ENCODE measurements at places on chromosomes 13 and 19.

GRCh38 chr13:48400090-48400694 lies 12.7 kb downstream of the LPAR6 start:
- no peak for DNase-seq

GRCh38 chr13:44848920-44849676 lies 140.2 kb downstream of the NUFIP1 start:
- no peak for DNase-seq

DNA sequence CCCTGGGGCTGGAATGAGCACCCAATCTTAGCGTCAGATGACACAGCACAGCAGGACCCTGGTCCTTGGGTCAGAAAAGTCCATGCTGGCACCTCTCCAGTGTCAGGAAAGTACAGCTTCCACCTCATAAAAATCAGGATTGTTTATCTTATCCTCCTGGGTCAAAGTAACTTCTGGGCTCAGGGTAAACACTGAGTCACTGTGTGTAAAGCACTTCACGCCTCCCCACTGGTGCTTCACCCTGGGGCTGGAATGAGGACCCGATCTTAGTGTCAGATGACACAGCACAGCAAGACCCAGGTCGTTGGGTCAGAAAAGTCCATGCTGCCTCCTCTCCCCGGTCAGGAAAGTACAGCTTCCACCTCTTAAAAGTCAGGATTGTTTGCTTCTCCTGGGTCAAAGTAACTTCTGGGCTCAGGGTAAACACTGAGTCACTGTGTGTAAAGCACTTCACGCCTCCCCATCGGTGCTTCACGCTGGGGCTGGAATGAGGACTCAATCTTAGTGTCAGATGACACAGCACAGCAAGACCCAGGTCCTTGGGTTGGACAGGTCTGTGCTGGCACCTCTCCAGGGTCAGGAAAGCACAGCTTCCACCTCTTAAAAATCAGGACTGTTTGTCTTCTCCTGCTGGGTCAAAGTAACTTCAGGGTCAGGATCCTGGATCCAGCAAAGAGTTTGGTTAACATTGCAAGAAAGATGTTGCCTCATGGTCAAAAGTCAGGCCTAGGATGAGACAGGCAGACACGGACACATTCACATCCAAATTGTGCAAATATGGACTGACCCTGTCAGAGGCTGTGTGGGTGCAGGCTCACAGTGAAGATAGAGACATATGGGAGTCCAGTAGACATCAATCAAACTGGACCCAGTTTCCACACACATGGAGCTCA lies 39.2 kb upstream of the CYP2A7 start:
- DNase-seq = no peak

DNA sequence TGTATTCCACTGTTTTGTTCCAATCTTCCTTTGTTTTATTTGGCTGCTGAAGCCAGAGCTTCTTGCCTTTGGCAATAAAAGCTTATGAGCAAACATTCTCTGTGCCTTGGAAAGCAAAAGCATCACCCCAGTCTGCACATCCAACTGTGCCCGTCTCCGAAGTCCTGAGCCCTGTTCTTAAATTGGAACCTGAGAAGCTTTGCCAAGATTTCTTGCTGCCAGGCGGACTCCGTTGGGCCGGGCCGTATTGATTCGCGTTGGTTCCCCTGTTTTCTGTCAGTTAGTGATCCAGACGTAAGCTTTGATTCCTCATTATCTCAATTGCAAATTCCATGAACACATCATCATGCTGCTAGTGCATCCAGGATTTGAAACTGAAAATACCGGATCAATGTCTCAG lies 793.0 kb downstream of the OLFM4 start:
- DNase-seq = no peak

GRCh38 chr13:53017433-53017970 lies 11.1 kb upstream of the OLFM4 start:
- no peak for DNase-seq

GRCh38 chr19:51600940-51601580 lies 29.1 kb downstream of the SIGLEC5 start:
- DNase-seq = peak; percentile 4

DNA sequence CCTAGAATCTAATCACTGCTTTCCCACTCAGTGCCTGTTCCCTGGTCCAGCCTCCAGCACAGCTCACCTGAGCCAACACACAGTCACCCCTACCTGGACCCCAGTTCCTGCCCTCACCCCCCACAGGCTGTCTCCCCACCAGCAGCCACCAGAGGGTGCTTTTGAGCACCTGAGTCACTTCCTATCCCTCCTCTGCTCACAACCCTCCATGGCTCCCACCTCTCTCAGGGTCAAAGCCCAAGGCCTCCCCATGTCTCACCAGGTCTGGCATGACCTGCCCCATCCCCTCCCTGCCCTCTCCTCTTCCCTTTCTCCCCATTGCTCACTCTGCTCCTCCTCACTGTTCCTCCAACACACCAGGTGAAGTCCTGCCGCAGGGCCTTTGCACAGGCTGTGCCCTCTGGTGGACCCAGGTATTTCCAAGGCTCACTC lies 7.1 kb upstream of the DPP9 start:
- peak; percentile 70 for DNase-seq

DNA sequence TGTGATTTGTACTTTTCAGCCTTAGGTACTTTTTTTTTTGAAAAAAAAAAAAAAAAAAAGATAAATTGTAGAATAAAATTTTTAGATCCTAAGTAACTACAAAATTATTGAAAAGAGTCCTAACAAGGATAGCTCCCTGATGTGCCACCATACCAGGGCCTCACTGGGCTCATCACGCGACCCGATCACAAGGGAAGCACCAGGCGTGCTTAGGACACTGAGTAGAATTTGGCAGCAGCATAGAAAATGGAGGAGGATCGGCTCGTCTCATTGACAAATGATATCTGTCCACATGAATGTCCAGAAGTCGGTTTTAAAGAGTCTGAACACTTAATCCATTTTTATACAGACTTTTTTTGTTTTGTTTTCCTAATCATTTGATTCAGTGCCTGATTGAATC lies 179.0 kb downstream of the STK24 start:
- DNase-seq = no peak

DNA sequence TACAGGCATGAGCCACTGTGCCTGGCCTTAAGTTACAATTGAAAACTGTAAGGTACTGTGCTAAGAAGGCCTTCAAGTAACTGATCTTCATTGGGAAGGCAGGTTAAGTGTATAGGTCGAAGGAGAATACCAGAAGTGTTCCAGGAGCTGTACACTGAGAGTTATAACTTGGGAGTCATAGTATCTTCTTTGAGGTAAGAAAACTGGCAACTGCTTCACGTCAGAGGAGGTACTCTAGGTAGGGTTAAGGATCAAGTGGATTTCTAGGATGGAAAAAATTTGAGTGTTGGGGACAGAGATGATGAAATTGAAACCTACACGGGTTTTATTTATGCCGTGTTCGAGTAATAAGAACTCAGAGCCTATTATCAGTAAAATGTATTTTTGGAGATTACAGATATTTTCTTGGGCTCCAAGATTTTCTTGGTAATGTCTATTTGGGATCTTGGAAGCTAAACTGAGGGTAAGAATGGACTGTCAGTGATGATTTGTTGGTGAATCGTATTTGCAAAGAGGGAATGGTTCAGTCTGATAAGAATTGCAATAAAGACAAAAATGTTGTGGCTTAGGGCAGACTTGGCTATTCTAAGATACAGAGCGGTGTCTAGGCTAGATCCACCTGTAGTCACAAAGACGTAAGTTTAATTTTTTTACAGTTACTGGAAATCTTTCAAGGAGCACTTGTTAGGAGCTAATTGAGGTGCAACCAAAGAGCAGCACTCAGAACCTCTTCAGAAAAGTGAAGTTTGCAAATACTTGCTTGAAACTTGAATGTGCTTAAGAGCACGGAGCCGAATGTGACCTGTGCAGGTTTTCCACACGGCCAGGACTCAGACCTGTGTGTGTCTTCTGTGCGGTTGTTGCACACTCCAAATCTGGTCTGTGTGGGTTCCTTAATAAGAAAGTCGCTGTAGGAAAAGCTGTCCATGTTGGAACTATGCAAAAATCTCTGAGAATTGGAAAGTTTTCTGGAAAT lies 102.5 kb downstream of the URI1 start:
- no peak for DNase-seq

- DNase-seq = no peak
Measured at GRCh38 chr19:38015216-38015615, 108.2 kb downstream of the SIPA1L3 start.

DNA sequence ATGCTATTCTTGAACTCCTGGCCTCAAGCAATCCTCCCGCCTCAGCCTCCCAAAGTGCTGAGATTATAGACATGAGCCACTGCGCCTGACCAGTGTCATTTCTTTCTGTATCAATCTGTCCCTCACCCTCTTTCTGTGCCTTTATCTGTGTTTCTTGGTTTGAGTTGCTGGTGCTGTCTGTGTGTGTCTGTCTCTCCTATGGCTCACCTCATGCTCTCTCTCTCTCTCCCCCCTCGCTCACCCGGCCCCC lies 9.9 kb downstream of the IRF2BP1 start:
- no peak for DNase-seq

DNA sequence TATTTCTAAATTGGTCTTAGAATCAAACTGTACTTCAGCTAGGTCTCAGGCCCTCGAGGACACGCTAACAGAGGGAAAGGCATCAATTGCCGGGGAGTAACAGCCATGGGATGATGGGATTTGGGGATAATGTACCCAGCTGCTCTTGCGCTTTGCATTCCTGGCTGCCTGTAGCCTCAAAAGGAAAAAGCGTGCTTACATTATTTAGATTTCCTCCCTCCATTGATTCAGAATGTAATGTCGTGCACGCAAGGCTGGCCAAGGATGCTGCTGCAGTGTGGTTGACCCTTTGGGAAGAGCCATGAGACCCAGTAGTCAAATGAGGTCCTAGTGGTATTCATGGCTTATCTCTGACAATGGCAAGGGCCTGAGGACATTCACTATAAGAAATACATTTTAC lies 95.1 kb downstream of the SLC7A1 start:
- no peak for DNase-seq

- DNase-seq = no peak
Measured at GRCh38 chr19:45137179-45137761, 23.5 kb downstream of the NKPD1 start.

- DNase-seq = no peak
Measured at GRCh38 chr19:45166723-45167252, 6.0 kb upstream of the NKPD1 start.

GRCh38 chr19:33620611-33621010 lies 1.1 kb upstream of the CHST8 start:
- no peak for DNase-seq

DNA sequence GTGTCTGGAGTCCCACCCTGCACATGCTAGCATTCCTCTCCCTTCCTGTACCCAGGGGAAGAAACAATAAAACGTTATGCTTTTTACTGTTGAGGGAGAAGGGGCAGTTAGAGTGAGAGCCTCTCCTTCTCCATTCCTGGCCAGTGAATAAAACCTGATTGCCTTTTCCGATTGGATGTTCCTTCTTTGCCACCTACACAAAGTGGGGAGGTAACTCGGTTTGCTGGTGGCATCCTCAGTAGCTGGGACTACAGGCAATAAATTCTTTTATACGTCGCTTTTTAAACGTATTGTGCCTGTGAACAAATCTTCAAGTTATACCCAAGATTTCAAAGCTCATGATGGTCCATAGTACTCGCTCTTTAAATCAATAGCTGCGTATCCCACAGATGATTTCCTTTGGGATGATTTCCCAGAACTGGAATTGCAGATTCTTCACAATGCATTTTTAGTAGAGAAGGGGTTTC lies 660 bp upstream of the MVB12A start:
- no peak for DNase-seq

DNA sequence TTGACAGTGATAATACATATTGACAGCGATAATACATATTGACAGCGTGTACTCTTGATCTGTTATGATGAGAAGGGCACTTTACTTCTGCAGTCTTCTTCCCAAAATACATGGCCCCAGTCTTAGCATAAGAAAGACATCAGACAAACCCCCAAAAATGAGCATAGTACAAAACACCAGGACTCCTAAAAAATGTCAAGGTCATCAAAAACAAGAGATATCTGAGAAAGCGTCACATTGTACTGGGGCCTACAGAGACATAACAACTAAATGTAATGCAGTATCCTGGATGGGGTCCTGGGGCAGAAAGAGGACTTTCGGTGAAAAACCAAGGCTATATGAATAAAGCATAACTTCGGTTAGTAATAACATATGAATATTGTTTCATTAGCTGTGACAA lies 731.5 kb upstream of the SGCG start:
- DNase-seq = no peak

DNA sequence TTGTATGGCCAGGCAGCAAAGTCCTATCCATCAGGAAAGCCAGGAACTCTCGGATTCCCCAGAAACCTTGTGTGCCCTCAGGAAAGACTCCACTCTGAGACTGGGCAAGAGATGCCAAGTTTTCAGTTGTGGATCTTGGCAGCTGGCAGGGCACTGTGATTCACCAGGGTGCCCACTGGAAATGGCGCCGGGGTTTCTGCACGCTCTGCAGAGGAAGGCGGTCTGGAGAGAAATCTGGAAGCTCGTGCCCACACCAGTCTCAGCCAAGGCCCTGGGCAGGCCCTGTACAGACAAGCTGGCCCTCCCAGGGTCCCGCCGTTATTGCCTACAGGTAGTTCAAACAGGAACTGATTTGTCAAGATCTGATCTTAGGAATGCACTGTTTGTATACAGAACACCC lies 4.9 kb downstream of the NAPA start:
- no peak for DNase-seq

- DNase-seq = no peak
Measured at GRCh38 chr19:18310118-18310909, 12.6 kb downstream of the LSM4 start.

DNA sequence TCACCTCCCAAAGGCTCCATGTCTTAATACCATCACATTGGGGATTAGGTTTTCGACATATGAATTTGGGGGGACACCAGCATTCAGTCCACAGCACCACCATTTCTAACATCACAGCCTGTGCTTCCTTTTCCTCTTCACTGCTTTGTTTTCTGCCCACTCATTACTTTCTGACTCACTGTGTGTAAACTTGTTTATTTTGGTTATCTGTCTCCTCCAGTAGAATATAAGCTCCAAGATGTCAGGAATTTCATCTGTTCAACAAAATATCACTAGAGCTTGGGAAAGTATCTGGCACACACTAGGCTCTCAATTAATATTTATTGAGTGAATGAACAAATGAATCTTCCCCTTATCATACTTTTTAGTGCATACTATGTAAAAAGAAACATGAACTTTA lies 152.0 kb downstream of the NUFIP1 start:
- DNase-seq = no peak

GRCh38 chr13:92494915-92495314 lies 731.7 kb upstream of the GPC6 start:
- DNase-seq = no peak

- DNase-seq = no peak
Measured at GRCh38 chr13:111516712-111517640, 196.5 kb downstream of the TEX29 start.

GRCh38 chr19:51259348-51260245 lies 8.7 kb downstream of the SIGLECL1 start:
- peak; percentile 39 for DNase-seq

- no peak for DNase-seq
Measured at GRCh38 chr13:89496478-89496877, 1825.3 kb downstream of the SLITRK5 start.

- no peak for DNase-seq
Measured at GRCh38 chr13:30731361-30732045, 3.8 kb upstream of the ALOX5AP start.
